Kidney (tissue), 22 donors: ENCODE measurements at places on chromosomes 3 and 15.

DNA sequence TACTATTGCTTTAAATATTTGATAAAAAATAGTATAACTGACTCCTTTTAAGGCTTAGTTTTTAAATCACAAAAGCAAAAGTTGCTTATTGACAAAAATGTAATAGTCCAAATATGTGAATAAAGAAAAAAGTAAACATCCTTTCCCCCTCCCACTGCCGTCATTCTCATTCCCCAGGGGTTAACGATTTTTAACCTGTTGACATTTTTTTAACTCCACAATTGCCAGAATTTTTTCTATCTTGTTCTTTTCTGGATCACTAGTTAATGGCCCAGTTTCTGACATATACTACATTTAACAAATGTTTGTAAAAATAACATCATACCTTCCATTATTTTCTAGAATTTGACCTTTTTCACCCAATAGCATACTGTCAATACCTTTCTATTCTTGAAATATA, 60.6 kb upstream of the TCF12 start:
- DNase-seq, result no peak

DNA sequence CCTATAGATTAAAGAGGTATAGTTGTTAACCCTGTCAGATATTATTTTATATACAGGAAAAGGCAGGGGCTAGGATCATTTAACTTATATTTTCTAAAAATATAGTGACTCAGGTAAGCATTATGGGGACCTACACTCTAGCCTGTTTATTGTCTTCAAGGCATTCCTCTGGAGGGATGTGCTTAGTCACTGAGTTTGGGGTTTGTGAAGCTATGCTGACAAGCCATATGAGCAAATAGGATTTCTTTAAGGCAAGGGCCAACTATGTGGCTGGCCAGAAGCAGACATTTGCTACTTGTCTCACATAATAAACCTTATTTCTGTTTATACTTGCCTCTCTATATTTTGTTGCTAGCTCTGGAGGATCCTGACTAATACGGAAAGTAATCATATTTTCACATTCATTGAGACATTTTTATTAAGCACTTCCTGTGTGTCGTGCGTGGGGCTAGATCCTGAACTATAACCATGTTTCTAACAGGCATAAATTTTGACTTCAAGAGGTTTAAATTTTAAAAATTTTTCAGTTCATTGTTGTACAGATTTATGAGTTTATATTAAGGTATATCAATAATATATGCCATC, 153.4 kb downstream of the OTOL1 start:
- DNase-seq, result no peak

DNA sequence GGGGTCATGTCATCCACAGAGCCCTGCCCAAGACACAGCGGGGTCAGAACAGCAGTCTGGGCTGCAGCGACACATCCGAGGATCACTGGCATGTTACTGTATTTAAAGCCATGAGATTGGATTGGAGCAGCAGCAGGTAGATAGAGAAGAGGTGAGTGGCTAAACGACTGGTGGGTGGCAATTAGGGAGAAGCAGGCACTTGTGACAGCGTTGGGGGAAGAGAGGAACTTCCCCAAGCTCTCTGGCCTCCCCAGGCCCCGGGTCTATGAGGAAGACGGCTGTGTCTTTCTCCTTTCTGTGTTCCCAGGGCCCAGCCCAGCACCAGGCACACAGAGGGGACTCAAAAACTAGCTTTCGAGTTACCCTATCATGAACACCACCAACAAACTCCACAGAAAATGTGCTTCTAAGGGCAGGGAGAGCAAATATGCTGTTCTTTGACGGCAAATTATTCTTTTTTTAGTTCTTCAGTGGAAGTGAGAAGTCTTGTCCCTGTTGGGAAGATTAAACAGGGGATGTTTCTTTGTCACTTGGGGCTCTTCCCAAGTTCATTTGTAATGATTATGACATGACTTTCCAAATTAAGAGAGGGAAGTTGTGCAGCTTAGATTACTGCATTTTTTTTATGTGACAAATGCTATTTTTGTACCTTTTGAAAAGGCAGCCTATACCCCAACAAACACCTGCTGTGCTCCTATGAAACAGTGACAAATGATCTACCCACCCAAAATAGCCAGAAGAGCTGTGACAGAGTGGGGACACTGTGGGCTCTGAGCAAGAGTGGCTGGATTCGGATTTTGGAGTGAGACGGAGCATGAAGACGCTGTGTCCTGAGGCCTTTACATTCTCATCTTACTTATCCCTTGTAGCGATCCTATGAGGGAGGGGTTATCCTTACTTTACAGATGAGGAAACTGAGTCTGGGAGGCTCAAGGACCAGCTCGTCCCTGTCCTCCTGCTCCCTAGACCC, 7.2 kb upstream of the SYNM start:
- no peak for DNase-seq

DNA sequence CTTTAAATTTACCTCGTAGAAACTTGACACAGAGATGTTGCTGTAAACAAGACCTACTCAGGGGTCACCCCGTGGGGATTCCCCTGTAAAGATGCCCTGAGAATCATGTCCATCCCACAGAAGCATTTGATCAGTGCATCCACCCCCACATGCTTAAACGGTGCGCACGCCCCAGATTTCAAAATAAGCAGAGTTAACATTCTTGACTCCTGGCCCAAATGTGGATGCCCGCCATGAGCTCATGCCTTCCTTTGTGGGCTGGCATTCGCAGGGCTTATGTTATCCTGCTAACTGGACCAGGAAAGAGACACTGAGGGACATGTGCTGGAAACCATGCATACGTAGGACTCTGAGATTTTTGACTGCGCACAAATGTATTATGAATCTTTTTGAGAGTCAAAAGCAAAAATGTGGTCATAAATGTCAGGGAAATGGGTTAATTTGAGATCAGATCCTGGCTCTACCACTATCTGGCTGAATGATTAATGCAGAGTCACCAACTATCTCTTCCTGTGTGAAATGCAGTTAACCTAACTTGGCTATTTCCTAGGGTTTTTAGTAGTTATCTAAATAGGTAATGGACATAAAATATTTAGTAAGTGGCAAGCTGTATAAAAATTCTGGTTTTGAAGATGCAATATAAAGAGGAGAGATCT, 9.1 kb upstream of the TP63 start:
- no peak for DNase-seq

DNA sequence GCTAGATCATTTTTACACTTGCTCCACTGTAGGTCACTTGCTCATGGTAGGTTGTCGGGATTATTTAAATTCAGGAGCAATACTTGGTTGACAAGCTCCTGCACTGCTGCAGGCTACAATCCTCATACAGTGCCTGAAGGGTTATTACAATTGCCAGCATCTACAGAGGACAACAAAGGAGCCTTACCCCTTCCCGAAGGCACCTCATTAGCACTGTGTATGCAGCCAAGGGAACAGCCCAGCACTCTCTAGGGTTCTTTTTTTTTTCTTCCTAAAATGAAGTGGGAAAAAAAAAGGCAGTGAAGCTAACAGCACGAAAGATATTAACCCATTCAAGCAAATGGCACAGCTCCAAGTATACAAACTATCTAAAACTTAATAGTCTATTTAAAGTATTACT, 142.7 kb downstream of the ULK4 start:
- no peak for DNase-seq

DNA sequence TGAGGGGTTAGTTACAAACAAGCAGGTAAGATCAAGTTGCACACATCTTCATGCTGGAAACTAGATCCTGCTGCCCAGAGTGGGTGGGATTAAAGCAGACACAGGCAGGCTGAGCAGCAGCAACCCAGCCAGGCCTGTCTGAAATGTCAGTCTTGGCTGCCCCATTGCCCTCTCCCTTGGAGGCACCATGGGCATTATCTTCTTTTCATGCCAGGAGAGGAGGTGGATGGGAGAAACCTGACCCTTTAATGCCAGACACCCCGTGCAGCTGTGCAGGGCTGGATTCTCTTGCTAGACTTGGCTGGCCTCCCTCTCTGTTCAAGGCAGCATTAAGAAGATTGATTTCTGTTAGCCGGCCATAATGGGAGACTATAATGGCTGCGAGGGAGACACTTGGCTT, 23.0 kb upstream of the EPHB1 start:
- peak; percentile 59 for DNase-seq

DNA sequence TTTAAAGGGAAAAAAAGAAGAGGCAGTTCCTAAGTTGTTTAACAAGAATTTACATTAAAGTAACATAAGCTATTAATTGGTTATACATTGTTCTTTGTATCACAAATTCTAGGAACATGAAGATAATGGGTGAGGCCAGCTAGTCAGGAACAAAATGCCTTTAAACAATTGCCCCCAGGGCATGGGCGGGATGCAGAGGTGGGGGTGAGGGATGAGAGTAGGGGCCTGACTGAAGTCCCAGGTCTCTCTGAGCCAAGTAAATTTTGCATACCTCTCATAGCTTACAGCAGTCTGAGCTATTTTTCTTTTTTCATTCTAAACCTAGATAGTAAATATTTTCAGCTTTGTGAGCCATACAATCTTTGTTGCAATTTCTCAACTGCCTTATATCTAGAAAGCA, 77.8 kb upstream of the RNU6-1 start:
- no peak for DNase-seq

GRCh38 chr3:32614956-32615355, 44.3 kb upstream of the DYNC1LI1 start:
- DNase-seq, result no peak

- DNase-seq, result no peak
Measured at GRCh38 chr15:99207672-99208071, 41.7 kb downstream of the TTC23 start.

DNA sequence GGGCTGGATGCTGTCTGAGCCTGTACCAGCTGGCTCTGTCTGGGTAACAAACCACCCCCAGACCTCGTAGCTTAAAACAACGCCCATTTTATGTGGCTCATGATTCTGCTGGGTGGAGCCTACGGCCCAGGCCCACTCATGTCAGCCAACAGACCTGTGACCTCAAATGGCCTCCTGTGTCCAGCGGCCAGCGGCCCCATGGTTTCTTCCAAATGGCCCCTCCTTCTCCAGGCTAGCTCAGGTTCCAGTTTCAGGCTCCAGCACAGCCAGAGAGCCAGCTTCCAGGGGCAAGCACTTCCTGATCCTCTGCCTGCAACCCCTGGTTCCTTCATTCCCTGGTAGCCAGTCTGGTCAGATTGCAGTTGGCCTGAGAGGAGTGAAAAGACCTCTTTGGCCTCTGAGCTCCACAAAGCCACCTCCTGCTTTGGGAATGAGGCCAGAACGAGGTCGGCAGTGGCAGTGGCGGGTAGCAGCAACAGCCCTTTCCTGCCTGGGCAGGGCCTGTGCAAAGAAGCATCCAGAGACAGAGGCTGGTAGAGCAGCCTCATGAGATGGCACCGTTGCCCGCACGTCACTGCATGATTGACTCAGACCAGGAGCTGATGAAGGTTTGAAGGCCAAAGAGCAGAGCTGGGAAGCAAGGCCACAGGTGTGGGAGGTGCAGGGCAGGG, 21.0 kb upstream of the PLXNA1 start:
- peak; percentile 76 for DNase-seq

DNA sequence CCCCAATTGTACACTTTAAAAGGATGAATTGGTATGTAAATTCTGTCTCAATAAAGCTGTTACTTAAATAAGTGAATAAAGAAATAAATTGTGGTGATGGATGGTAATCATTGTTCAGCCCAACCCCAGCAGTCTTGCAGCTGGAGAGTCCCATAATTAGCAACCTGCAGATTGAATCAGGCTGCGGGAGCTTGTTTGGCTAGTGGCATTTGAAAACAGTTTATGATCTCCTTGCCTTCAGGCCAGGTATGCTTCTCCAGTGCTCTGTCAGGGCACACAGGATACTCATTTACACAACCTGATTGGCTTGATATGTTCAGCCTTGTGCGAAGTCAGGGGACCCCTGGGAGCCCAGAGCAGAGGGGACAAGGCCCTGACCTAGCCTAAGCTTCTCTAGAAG, 16.5 kb upstream of the TSEN2 start:
- no peak for DNase-seq

DNA sequence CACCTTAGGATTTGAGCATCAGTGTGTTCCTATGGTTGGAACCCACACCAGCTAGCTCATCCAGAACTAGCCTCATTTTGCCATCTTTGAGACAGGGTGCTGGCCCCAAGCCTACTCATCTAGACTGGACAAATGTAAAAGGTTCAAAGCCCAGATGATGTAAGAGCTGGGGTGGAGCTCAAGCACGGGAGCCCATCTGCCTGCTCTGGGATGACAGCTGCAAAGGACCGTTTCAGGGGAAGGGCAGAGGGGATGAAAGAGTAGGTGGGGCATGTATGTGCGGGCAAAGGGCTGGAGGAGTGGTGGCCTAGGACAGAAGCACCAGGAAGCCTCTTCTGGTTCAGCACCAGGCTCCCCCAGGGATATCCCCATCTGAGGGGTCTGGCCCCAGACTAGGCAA, 15.8 kb downstream of the CLK3 start:
- no peak for DNase-seq

DNA sequence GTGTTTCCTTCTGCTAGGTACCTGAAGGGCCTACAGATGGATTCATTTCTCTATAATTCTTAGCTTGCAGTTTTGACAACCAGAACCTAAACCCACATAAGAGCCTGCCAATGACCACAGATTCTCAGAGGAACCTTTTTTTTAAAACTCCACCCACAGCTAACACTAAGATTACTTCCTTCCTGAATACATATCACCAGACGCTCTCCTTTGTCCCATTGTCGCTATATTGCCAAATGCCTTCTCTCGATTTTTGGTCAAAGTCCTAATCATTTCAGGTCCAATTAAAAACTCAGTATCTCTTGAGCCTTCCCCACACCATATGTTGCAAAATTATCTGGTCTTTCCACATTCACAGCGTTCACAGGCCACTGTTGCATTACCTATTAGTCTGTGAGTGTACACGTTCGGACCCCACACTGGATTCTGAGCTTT, 12.4 kb downstream of the ZNF710 start:
- no peak for DNase-seq

DNA sequence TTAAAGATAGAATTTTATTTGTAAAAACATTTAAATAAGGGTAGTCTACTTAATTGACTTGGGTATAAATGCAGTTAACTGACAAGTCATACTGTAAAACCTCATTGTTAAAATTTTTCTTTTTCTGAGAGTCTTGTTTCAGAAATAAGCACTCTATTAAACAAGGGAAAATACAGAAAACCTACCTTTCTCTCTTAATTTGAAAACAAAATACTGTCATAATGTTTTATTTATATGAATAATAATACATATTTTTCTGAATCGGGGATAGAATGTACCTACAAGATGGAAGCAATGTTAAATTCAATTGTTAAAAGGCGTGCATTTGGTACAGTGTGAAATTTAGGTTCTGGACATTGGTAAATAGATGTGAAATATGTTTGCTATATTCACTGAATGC, 17.8 kb downstream of the ZIC1 start:
- no peak for DNase-seq

GRCh38 chr15:57373251-57373881, 2.9 kb upstream of the CGNL1 start:
- DNase-seq, result no peak

- DNase-seq, result no peak
Measured at GRCh38 chr3:127149621-127150310, 43.2 kb upstream of the PRR23E start.

DNA sequence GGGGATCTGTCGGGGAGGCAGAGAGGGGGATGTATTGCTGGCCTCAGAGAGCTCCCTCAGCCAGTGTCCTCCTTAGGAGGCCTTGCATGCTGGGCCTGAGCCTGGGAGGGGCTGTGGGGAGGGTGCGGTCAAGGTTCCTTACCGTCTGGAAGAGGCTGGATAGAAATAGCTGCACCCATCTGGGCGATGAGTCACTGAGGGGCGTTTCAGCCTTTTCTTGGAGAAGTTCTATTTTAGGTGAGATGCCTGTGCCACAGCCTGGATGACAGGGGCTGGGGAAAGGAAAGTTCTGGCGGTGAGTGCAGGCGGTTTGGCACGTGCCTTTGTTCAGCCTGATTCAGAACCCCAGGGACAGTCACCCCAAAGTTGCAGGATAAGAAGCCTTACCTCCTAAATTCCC, 35.7 kb upstream of the APEH start:
- DNase-seq, result no peak

GRCh38 chr3:31086148-31086547, 191.7 kb upstream of the GADL1 start:
- DNase-seq, result no peak
